ENCODE measurements at places on chromosomes 4 and X.

- no peak for DNase-seq
These were observed 46.2 kb downstream of the STAP1 start for GRCh38 chr4:67604749-67605148.

GRCh38 chrX:17922303-17922702 is 61.2 kb upstream of the RAI2 start:
- DNase-seq: no peak

- DNase-seq: no peak
These were observed 173.9 kb downstream of the RTL9 start for GRCh38 chrX:110532581-110532931.

GRCh38 chr4:185456131-185456530 is 15.4 kb downstream of the CCDC110 start:
- DNase-seq: no peak

DNA sequence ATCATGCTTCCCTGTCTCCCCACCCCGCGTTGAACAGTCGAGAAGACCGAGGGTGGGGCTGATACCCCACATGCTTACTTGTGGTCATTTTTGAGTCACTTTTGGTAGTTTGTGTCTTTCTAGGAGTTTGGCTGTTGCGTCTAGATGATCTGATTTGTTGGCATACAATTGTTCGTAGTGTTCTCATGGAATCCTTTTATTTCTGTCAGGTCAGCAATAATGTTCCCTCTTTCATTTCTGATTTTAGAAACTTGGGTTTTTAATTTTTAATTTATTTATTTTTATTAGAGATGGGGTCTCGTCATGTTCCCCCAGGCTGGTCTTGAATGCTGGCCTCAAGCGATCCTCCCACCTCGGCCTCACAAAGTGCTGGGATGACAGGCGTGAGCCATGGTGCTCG is 30.9 kb downstream of the SH3TC1 start:
- DNase-seq: no peak

All from fibroblast of the conjunctiva (primary cell).